Stimulated activated CD4-positive, alpha-beta T cell treated with anti-CD3 and anti-CD28 coated beads, Interleukin-1b, Interleukin-23, amount 100 ng/mL, for 1 hour (primary cell): ENCODE measurements at places on chromosomes 6 and 20.

DNA sequence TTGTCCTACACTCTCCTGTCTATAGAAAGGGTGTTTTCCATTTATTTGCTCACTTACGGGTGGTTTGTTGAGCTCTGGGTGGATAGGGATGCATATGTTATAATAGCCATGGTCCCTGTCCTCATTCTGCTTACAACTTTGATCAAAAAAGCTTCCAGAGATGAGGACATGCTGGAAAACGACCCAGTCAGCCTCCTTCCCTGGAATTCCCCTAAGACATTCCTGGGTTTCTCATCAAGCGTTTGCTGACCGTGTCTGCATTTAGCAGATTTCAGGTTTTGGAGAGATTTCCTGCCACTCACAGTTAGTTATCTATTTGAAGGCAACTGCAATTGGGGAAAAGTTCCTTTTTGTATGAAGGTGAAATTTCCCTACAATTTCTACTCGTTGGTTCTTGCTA is 152.8 kb upstream of the AFDN start:
- no peak for DNase-seq

DNA sequence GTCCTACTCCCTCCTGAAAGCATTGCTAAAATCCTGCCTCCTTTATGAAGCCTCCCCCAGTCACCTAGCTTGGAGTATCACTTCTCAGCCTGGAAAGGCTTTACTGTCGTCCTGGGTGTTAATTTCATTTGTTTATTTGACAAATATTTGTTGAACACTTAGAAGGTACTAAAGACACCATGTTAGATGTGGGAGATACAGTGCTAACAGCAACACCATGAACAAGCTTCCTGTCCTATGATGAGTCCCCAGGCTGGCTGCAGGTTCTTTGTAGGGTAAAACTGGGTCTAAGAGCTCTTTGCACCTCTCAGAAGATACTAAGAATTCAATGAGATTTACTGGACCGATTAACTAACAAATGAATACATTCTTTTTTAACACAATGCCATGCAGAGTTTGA is 109.2 kb upstream of the TMEM170B start:
- no peak for DNase-seq

- DNase-seq: no peak
These were observed 63.1 kb downstream of the SEC63 start for GRCh38 chr6:107894809-107895396.

- no peak for DNase-seq
These were observed 29.5 kb downstream of the ROS1 start for GRCh38 chr6:117396228-117396627.

DNA sequence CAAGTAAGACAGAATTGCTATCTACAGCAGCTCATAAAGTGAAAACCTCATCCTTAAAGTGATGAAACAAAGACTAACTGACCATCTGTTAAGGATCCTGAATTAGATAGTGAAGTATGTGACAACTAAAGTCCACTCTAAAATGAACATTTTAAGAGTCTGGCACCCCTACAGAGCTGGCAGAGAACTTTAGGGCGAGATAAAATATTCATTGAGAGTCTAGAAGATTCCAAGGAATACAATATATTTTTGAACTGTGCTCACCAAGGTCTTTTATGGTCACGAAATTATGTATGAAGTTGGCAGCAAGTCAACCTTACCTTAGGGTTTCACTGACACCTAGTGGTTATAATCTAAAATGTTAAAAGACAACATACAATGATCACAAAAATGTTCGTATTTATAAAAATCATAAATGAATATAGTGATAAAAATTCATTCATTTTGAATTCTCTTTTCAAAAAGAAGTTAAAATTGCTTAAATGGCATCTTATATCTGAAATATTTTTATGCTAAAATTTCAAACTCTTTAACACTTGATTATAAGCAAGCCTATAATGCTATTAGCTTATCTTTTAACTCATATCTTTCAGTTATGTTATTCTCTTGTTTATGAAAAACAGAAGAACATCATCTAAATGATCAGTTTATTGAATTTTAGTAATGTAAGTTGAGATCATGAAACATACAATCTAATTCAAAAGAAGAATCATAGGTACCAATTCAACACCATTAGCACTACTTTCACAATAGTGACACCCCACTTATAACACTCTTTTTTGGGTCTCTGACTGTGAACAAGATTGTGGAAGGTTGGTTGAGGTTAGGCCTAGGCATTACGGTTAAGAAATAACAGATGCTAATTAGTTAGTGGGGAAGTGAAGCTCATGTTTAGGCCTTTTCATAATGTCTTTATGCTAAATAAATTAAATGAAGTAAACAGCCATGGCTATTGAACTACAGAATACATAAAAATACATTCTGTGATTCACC is 27.5 kb downstream of the RSPH3 start:
- DNase-seq: no peak

DNA sequence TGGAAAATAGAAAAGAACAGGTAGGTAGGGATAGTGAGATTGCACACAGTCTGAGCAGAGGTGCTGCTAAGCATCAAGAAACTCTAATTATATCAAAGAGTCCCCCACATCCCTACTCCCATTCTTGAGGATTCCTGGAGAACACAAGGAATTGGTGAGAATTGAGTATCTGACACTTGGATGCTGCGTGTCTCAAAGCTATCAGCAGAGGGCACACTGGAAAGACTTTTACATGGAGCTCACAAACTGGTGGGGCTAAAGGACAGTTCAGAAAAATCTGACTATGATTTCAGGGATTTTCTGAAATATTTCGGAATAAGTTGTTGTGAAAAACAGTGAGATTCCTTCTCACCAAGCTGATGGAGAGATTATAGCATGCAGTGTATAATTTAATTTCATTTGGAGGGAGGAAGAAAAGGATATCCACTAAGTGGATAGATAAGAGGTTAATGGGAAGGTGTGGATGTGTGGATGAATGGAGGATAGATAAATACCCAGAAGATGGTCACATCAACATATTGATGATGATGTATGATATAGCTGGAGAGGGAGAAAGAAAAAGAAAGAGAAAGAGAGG is 215.4 kb upstream of the DEFB112 start:
- DNase-seq: no peak

DNA sequence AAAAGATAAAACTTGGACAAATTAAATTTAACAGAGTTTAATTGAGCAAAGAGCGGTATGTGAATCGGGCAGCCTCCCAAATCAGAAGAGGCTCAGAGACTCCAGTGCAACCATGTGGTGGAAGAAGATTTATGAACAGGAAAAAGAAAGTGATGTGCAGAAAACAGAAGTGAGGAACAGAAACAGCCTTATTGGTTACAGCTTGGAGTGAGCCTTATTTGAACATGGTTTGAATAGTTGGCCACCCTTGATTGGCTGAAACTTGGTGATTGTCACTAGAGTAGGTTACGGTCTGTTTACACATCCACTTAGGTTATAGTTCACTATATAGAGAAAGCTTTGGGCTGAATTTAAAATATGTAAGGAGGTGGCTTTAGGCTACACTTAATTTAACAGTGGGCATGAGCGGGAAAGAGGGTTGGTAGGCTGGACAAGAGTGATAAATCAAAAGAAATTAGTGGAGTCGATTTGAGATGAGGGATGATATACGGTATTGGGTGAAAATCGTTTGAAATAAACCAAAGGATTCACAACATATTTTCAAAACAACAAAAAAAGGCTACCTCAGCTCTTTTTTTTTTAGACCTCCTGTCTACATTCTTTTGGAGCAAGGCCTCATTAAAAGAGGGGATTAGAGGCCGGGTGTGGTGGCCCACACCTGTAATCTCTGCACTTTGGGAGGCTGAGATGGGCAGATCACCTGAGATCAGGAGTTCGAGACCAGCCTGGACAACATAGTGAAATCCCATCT is 84.3 kb upstream of the PREP start:
- no peak for DNase-seq

- DNase-seq: no peak
These were observed 189.5 kb downstream of the TMEM242 start for GRCh38 chr6:157133856-157134255.

DNA sequence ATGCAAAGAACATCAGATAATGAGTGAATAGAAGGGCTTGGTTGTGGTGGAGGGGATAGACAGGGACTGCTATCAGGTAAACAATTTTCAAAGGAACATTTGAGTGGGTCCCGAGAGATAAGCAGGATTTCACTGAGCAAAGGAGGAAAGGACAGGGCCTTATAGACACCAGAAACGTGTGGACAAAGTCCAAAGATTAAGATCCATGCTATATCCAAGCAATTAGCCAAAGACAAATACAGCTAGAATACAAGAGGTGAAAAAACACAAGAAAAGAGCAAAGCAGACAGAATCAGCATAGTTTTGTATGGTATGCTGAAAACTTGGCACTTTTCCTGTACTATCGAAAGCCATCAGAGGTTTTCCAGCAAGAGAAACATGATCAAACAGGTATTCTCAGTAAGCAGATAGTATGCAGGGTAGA is 59.8 kb downstream of the CDK19 start:
- DNase-seq: no peak

DNA sequence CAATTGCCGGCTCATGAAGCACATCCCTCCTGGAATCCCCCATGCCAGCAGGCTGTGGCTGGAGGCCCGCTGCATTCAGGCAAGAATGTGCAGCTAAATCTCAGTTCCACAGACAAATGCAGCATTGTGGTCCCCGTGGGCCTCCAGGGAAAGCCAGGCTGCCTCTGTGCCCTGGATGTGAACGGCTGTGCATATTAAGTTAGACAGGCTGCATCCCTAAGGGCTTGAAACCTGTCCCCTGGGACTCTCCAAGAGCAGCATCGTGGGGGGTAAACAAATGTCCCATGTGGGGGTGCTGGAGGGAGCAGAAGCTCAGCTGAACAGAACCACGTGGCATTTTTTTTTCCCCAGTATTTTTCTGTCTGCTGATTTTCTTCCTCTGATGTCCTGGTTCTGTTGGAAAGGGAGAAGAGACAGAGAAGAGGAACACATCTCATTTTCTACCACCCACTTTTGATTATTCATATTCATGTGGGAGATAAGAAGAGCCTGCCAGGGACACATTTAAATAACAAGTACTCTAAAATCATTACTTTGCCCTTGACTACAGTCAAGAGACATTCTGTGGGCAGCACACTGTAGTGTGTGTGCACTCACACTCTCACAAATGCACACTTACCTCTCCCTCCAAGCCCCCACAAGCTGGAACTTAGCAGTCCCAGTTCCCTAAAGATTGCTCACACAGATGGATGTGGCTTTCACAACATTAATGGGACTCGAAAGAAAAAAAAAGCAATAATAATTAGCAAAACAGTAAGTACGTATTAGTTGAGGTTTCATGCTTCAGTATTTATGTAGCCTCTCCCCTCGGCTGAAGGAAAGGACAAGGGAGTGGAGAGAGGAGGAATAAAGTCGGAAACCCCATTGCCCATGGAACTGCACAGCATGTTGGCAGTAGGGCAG is 16.9 kb downstream of the GFOD1 start:
- DNase-seq: no peak

DNA sequence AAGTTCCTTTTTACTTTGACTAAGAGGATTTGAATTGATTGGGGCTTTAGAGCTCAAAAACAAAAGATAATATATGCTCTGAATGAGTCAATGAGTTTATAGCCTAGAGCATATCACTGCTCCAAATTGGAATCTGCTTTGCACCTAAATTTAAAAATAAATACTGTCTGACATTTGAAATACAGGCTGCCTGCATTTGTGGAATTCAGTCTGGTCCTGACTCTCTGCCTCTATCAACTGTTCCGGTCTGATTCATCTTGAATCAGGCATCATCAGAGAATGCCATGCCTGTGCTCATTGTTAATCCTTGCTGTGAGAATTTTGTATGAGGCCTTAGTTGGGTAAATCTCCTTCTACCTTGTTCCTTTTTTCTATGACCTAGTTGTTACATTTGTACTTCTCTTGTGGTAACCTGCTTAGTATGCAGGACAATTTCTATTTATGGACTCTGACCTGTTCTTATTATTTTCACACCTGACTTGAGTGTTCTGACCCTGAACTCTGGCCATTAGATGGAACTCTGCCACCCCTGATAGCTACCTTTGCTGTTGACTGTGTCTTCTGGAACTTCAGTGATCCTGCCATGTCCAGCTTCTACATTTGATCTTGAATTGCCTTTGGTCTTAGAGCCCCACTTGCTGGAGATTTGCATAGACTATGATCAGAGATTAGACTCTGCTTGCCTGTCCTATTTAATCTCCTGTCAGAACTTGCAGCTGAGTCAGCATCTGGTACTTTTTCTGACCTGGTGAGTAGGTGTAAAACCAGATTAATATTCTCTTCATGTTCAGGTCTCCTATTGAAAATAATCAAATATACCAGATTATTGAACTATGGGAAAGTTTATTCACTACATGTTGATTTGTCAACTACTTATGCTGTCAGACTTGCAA is 442.7 kb upstream of the HS3ST5 start:
- DNase-seq: no peak

DNA sequence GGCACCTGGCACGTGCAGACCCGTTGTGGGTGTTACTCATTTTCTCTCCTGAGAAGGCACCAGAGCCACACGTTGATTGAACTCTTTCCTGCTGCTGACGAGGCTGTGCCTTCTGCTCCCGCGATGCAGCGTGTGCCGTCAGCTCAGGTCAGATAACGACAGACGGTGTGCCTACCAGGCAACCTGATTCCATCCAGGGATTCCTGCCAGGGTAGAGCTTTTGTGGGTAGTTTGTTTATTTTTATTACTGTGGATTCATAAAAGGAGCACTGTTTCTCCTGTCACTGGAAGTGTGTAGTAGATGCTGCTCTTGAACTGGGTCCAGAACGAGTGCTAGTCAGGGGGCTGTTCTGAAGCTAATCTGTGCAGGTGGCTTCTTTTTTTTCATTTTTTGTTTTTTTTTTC is 20.7 kb downstream of the PRPF6 start:
- no peak for DNase-seq

DNA sequence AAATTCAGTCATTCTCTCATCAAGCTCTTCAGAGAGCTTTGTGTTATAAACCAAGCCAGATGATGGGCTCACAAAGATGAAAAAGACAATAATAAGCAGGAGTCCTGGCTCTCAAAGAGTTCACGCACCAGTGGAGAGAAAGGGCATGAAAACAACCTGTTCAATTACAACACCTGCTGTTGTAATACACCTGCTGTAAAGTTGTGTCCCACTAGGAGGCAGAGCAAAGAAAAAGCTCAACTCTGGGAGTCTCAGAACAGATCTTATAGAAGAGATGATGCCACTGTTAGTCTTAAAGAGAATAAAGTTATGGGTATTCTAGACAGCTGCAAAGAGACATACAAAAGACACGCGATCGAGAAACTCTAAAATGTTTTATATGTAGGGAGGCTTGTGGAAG is 100.6 kb downstream of the DCDC2 start:
- DNase-seq: no peak
